HAP-1 (cell line): ENCODE measurements at places on chromosomes 16 and 17.
A peak's percentile ranks its signal among the peaks of the same experiment; 100 is the strongest.

GRCh38 chr17:35986643-35987042, at the start of gene CCL14:
Gene CCL14, minus strand, starts transcription at chr17:35986729. Its CDS starts 80 bp downstream, at chr17:35986649.
- DNase-seq, result no peak

- DNase-seq, result no peak
Measured at GRCh38 chr17:1590747-1591473, 28.3 kb upstream of the PITPNA start.

DNA sequence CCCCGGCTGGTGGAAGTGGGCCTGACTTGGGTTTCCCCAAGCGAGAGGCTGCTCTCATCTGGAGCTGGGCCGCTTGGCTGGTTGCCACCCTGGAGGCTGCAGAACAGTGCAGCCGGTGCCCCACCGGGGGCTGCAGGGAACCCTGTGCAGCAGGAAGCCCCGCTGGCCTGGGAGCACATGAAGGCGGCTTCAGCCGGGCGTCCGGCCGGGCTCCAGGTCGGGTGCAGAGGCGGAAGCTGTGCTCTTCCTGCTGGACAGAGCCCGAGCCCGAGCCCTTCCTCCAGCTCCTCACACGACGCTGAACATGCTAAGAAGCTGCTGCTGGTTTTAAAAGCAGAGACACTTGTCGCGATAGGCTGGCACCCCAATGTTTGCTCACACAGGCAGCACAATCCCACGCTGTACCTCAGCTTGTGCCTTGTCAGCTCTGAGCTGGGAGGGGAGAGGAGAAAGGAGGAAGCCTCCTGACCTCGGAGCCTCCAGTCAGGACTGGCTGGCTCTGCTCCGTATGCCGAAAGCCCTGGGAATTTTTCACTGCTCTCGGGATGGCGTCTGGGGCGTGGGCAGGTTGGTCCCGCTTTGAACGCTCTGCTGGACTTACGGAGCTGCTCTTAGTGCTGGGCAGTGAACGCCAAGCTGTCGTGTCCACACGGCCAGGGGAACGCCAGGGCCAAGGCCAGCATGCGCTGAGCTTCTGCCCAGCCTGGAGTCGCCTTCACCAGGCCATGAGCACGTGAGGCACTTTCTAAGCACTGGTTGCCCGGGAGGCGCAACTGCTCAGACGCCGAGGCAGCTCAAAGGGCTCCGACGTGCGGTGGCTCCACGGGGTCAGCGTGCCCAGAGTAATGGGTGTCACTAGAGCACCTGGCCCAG, 8.8 kb downstream of the CDK5R1 start:
- DNase-seq, result no peak

DNA sequence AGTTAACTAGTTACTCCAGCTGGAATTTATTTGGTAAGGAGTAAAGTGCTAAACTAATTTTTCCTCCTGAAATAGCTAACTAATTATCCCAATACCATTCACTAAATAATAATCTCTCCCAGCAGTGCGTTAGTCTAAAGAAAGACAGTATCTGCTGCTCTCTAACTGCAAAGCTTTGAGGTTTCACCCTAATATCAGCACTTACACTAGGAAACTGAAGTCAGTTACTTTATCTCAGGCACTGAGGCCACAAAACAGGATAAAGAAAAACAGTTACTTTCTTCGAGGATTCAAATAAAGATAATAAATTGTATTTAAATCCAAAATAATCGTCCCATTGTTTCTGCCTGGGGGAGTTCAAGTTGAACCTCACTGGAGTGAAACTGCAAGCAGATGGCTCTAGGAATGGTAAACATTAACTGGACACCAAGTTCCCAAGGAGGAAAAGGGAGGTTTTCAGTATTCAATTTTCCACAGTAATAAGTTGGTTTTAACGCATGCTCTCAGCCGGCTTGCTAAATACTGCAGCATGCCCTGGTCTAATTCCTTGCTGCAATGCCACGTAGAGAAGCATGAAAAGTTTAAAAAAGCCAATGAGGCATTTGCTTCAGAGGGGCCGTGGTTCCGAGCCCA, 20.0 kb upstream of the FOXJ1 start:
- no peak for DNase-seq

GRCh38 chr16:19884611-19885450, at the start of gene GPRC5B:
Gene GPRC5B, minus strand, starts transcription at chr16:19884848. Its CDS starts 12,003 bp downstream, at chr16:19872845.
- peak; percentile 58 for DNase-seq

DNA sequence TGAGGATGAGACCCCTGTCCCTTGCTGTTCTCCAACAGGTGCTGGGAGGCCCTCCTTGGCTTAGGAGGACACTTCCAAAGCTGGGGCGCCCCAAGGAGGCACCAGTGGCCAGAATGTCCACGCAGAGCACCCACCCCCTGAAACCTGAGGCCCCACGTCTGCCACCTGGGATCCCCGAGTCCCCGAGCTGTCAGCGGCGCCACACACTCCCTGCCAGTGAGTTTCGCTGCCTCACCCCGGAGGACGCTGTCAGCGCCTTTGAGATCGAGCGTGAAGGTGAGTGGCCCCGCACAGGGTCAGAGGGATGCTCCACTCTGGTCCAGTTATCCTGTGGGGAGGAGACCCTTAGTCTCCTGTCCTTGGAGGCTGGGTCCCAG, 1.2 kb downstream of the AANAT start:
- DNase-seq, result no peak

GRCh38 chr17:75480281-75480680, 23.8 kb downstream of the TMEM94 start:
- no peak for DNase-seq

DNA sequence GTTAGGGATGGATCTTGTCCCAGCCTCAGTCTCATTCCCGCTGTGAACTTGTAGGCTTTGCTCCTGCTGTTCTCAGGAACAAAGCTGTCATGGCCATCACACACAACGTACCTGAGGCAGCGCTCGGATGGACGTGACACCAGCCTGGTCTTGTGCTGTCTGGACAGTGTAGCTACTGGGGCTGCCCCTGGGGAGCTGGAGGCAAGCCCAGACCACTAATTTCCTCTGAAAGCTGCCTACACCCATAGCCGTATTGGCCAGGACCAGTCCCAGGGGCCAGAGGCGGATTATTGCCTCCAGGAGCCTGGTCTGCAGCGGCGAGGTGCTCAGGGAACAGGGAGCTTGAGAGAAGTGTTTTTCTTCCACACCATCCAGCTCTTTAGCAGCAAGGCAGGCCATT, 11.7 kb downstream of the ZNHIT3 start:
- no peak for DNase-seq

- DNase-seq, result no peak
Measured at GRCh38 chr17:38733982-38734973, 4.1 kb downstream of the CISD3 start.
